ENCODE measurements at places on chromosomes 2 and 18. TPM values are rescaled to one million over a fixed set of nuclear protein-coding genes. Genes with fewer than 3 reads are reported as not detected.

MERTK gene
- 21.8 TPM for total RNA-seq

TMEM214 gene
- 53.5 TPM for total RNA-seq

PKDCC gene
- total RNA-seq, result 85.9 TPM

GULP1 gene
- 71.2 TPM for total RNA-seq

IMPA2 gene
- total RNA-seq, result 59.3 TPM

ACMSD gene
- not detected for total RNA-seq
